ENCODE measurements at places on chromosomes 6 and 20.
A peak's percentile ranks its signal among the peaks of the same experiment; 100 is the strongest.

GRCh38 chr6:138004430-138005287, 102.6 kb downstream of the PERP start:
- peak; percentile 18 for DNase-seq

GRCh38 chr6:153015094-153015640, 12.7 kb upstream of the MTRF1L start:
- DNase-seq: no peak

GRCh38 chr20:58131151-58131550, 97.3 kb downstream of the ANKRD60 start:
- no peak for DNase-seq

DNA sequence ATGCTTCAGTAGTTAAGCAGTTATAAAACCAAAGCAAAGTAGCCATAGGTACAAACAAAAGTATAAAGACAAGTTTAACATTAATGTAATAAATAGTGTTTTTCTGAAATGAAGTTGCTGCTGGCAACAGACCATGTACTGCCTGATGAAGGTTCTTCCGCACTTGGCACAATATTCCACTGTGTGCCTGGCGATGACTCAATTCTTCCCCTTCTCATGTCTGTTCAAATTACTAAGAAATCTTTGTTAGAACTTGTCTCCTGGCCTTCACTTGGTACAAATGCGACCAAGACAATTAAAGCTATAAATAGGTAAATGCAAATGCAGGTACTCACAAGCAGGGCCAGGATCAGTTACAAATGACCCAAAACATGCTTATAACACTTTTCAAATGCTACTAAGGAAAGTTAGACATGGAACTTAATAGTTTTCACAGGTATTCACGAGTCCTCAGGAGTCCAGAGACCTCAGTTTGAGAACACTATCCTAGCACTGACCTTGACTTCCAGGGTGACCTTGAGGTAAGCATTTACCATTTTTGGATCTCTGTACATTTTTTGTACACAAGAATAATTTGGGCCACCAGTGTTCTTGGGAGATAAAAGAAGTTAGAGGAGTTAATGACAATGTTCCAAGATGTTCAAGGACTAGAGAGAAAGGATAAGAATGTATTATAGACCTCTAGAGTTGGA, 8.1 kb upstream of the DDR1 start:
- DNase-seq: no peak

DNA sequence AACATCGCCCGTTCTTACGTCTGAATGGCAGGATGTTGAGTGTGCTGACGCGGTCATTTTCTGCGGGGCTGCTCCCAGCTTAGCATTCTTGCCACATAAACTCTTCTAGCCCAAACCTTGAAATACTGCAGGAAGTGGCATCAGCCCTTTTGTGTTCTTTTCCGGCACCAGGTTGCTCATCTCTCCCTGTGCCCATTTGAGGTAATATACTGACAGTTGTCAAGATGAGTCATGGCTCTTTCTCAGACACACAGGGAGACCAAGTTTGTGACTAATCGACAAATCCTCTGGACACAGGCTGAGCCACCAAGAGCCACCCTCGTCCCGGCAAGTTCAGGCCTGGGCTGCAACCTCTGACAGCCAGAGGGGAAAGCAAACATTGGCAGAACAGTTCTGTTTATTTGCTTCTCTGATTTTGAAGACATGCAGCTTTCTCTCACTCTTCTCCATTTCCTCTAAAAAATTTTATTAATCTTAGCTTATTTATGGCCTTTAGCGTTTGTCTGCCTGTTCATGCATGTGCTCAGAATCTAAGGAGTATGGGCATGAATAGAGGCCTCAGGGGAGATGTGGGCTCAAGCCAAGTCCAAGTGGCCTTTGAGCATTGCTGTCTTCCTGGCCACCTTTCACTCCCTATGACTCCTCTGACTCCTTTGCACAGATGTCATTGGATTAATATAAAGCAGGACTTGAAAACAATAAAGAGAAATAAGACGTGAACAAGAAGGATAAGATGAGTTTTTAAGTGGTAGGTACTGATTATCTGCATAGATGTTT, 328.2 kb upstream of the JAG1 start:
- no peak for DNase-seq

- no peak for DNase-seq
Observed at GRCh38 chr6:105900125-105900937, 185.8 kb upstream of the PRDM1 start.

DNA sequence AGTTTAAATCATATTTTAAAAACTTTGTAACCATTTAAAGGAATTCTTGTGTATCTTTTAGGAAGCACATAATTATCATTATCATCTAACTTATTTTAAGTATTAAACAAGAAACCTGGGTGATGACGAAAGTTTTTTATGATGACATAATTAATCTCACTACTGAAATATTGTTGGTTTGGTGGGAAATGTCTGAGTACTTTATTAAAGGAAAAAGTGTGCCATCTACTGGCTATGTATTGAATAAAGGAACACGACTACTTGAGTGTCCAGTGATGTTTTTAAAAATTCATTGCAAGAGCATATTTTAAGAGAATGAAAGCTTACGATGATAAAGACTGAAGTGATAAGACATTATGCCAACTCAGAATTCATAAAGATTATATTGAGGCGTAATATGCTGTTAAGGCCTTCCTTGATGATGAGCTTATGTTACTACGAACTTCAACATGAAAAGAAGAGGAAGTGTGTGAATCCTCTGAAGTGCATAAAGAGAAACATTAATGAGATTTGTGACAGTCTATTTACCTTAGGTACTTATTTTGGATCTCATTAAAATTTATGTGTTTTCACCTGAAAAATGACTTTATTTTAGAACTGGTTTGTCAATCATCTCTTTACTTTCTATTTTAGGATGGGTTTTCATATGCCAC, 12.0 kb upstream of the TRMT11 start:
- peak; percentile 36 for DNase-seq

DNA sequence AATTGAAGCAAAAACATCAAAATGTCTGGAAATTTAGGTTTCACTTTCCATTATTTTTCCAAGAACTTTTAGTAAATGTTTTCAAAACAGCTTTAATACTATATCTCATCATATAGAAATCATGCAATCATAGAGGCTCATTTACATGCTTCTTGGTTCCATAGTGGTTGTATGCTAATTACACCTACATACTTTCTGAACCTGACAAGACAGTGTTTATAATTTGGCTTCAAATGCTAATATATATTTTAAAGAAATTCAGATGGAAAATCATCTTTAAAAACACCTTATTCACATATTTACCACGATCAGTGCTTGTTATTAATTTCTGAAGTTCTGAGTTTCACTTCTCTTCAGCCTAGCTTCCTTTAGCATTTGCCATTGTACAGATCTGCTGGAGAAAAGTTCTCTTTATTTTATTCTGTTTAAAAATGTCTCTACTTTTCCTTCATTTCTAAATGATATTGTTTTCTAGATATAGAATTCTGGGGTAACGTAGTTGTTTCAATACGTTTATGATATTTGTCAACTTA, 89.9 kb downstream of the PLCB1 start:
- no peak for DNase-seq

DNA sequence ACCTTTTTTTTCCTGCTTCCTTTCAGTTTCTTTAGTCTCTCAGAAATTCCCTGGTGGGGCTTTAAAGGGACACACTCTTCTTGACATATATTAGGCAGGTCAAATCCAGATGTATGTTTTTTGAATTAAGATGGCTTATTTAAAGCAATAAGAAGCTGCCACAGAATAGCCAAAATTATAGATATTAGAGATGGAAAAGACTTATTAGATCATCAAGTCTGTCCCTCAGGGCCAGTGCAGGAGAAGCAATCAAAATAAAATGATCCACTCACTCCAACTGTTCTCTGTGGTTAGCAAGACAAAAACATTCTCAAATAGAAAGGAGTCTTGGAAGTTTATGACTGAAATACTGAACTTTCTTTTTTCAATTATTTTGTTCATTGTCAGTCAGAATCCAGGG, 462.8 kb downstream of the CDC5L start:
- DNase-seq: no peak

DNA sequence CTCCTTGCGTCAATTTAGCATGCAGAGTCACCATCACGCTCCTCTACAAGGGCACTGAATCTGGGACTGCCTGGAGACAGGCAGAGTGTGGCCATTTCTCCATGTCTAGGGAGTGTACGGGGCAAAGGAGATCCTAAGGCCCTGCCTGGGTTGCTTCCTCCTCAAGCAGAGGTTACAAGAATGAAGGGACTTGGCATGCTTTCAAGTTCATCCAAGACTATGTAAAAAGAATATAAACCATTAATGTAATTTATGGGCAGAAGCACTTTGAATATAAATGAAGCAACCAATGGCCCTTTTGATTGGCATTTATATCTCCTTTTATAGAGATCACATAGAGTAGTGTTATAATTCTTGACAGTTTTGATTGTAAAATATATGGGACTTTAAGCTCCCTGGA, 137.5 kb downstream of the BTBD3 start:
- DNase-seq: no peak

- no peak for DNase-seq
Observed at GRCh38 chr6:160691617-160692016, 10.4 kb upstream of the PLG start.

- DNase-seq: no peak
Observed at GRCh38 chr6:144352331-144352730, 67.2 kb downstream of the UTRN start.

DNA sequence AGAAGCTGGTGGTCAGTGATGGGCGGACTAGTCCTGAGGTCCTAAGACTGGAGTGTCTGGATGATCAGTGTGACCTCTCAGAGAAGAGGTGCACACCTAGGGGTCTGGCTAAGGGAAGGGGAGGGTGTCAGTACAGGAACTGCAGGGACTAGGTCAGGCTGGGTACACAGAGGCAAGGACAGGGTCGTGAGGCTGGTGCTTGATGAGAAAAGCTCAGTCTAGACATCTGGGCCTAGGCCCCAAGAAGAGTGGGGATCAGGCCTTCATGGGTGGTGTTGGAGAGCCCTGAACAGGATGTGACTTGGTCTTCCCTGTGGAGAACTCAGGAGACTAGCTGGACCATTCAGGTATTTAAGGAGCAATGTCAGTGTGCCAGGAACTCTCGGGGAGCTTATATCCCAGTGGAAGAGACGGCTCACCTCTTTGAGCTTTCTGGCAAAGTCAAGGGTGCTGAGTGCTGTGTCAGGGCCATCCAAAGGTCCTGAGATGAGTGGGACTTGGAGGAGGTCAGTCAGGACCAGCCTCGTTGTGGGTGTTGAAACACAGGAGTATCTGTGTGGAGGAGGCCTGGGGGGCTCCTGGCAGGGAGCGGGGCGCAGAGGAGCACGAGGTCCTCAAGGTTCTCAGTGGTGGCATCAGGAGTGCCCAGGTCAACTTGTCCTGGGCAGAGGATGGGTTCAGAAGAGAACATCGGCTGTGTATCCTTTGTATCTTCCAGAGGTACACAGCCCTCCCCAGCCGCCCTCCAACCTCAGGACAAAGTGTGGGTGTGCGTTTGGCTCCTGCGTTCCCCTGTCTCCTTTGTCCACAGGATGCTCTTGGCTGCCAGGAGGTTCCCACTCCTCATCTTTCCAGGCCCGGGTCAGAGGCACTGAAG, 13.3 kb upstream of the MYT1 start:
- DNase-seq: no peak

DNA sequence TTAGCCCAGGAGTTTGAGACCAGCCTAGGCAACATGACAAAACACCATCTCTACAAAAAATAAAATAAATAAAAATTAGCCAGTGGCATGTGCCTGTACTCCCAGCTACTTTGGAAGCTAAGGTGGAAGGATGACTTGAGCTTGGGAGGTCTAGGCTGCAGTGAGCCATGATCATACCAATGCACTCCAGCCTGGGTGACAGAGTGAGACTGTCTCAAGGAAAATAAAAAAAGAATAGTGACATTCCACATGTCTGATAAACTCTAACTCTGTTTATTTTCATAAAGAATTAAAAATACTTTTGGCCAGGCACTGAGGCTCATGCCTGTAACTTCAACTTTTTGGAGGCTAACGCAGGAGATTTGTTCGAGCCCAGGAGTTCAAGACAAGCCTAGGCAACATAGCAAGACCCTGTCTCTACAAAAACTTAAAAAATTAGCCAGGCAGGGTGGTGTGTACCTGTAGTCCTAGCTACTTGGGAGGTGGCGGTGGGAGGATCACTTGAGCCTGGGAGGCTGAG, 115.1 kb downstream of the GJA1 start:
- no peak for DNase-seq

GRCh38 chr6:90574610-90575009, 12.3 kb downstream of the MAP3K7 start:
- DNase-seq: no peak

DNA sequence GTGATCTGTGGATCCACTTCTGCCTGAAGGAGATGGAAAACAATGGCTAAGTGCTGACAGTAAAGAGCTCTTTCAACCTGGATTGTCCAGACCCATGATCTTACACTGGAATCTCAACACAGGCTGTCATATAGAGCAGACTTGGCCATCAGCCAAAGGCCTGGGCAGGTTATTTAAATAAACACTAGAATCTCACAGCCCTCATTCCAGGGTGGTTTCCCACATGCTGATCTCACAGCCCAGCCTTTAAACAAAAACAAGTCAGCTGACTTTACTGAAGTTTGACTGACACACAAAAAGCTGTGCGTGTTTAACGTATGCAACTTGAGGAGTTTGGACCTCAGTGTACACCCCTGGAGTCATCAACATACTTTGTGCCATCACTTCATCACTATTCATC, 28.4 kb downstream of the SYNDIG1 start:
- peak; percentile 74 for DNase-seq

DNA sequence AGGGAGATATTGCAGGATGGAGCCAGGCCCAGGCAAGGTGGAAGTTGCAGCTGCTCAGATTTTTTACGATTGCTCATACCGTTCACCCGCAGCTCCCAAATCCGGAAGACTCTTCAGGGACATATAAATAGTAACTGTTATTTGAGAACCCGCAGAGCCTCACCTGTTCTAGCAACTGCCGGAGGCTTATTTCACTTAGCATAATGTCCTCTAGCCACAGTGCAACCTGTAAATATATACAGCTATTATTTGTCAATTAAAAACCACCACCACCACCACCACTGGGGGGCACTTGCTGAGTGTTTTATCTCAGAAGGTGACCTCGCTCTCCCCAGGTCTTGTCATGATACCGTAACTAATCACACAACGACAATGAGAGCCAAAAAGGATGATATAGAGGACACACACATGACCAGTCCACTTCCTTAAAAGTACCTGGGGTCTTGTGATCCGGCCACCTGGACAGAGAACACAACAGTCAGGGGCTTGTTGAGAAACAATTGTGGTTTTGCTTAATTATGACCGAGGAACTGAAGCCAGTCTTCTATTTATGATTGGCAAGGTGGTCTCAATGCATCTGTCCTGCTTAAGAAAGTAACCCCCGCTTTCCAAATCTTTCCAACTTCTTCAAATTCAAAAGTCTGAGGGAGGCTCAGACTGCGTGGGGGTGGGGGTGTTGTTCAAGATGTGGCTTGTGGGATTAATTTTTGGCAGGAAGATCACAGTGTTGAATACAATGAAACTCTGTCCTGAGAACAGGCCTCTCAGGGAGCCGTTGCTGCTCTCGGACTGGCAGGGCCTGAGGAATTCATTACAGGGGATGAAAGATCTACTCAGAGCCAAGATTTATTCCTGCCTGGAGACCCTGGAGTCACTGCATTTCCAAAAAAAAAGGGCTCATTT, 107.7 kb upstream of the PRND start:
- peak; percentile 81 for DNase-seq

GRCh38 chr20:62834967-62835730, 18.3 kb downstream of the COL9A3 start:
- no peak for DNase-seq
